ENCODE measurements at places on chromosomes 6 and 20. TPM values are rescaled to one million over a fixed set of nuclear protein-coding genes. Genes with fewer than 3 reads are reported as not detected.

GRCh38 chr20:17602493-17602892 lies 32.6 kb downstream of the DSTN start:
- no peak for DNase-seq

RSPO3 gene
- polyA plus RNA-seq = 30.8 TPM

OR2H2 gene
- polyA plus RNA-seq = 0.13 TPM

FERMT1 gene
- polyA plus RNA-seq = 5.6 TPM

DNA sequence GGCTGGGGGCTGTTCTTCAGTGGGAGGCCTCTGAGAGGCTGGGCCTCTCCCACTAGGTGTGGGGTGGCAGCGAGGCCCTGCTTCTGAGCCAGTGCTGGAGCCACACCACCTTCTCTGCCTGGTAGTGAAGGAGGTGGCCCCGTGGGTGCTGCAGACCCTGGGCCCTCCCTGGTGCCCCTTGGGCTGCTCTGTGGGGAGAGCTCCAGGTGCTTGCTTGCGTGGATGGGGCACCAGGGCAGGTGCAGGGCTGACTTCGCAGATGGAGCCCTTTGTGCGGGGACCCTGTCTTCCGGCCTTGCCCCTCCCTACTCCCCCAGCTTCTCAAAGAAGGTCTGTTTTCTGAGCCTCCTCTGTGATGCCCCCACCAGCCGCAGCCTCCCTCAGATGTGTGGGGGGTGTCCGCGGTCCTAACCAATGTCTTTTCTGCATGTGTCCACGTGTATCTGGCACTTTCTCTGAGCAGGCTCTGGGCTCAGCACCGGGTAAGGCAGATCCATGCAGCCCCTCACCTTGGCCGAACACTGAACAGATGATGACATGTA lies 17.2 kb upstream of the MYT1 start:
- DNase-seq = no peak

GRCh38 chr6:43828711-43829110 lies 58.7 kb downstream of the VEGFA start:
- no peak for DNase-seq

- no peak for DNase-seq
These were observed 16.8 kb upstream of the TAAR1 start for GRCh38 chr6:132675749-132676148.

GRCh38 chr20:51596668-51597388 lies 54.3 kb upstream of the NFATC2 start:
- DNase-seq = no peak

GRCh38 chr6:54892831-54893230 lies 46.3 kb downstream of the FAM83B start:
- DNase-seq = no peak

DNA sequence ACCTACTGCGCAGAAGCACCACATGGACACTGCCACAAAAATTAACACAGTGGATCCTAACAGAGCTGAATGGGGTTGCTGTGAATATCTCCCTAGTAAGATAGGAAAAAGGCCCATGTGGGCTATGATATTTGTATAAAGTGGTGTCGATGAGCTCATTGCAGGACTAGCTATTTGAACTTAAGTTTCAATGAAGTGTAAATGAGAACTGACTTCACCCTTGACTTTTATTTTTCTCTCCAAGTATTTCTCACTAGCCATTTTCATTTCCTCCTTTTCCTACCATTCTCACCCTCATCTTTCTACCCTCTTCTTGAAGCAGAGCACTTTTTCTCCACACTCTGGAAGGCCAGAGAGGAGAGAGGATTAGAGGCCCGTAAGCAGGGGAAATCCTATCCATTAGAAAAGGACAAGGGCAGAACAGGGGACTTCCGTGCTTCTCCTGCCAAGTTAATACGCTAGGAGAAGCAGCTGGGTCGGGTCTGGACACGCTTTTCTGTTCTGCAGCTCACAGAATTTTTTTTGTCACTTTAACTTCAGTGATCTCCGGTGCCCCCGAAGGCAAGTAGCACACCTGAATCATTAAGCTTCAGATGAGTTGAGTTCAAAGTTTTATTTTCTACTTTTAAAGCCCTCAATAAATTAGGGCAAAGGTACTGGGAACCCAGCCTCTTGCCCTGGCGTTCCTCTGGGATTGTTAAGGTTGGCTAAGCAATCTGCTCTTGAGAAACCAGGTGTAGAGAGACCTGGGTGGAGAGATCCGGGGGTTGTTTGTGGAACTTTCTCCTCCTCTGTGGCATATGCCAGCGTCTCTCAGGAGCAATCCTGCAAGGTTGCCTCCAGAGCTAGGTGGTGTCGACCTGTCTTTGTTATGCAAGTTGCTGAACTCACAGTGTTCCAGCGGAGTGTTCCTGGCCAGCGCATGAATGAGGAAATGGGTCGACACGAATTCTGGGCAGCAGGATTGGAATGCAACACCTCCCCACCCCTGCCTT lies 56.2 kb upstream of the ARID1B start:
- peak; percentile 39 for DNase-seq

GRCh38 chr20:878511-879307 lies 37.4 kb downstream of the ANGPT4 start:
- DNase-seq = peak; percentile 41

- DNase-seq = no peak
These were observed 722.0 kb upstream of the FLRT3 start for GRCh38 chr20:15059438-15059837.

DNA sequence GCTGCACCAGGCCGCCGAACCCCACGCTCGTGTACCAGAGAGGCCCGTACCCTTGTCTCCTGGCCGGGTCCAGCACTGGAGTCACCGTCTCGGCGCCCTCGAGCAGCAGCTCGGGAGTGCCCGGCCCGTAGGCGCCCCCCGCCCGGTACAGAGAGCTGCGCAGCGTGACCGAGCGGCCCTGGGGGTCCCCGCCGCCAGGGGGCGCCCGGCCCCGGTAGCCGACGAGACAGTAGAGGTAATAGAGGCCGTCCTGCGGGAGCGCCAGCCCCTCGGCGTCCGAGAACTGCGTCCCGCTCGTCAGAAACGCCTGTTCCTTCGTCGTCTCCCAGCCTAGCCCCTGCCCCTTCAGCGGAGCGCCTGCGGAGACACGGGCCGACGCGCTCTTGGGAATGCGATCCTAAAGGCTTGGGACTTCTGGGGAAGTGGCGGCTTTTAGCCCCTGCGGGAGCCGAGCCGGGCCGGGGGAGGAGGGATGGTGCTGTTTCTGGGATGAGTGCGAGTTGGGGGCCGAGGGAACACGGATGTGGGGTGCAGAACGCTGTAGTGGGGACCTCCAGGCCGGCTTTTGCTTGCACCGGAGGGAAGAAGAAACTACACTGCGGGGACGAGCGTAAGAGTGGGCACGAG lies 1.3 kb downstream of the LTB start:
- peak; percentile 80 for DNase-seq

GRCh38 chr6:170249817-170250216 lies 41.1 kb downstream of the DLL1 start:
- no peak for DNase-seq

- no peak for DNase-seq
These were observed 747.2 kb downstream of the KHDRBS2 start for GRCh38 chr6:61538801-61539200.

DNA sequence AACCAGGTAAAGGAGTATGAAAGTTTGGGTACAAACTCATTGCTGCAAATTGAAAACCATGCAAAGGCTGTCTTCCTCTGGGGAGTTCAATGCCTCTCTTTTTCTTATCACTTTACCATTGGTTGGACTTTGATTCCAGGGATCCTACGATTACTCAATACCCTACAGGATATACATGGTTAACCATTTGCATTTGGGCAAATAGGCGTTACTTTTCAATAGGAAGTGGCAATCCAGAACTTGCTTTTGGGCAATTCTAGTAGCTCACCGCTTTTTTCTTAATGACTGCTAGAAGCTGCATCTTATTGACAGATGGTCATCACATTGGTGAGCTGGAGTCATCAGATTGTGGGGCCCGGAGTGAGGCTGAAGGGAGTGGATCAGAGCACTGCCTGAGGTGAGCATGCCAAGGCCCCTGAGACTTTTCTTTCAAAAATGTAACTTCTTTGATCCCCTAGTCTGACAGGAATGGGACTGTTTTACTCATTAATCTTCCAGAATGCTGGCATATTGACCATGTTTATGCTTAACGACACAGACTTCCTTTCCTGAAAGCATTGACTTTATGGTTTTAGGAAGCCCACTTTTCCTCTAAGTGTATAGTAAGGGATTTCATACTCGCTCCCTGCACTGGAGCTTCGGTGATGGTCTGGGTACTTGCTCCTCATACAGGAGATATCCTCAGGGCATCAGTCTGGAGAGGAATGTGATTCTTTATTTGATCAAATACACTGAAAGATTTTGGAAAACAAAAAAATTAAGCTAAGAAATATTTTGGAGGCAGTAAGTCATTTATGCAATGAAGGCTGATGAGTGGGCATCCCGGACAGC lies at the start of gene CCR6:
CCR6 (plus strand) TSS at position 270 of the 831 bp plus-strand sequence. CDS start 13,039 bp downstream, outside the sequence.
- DNase-seq = no peak

- DNase-seq = no peak
These were observed 182.5 kb downstream of the MAFB start for GRCh38 chr20:40506537-40506939.

Data from renal cortex interstitium (tissue), 15 donors.